ENCODE measurements at places on chromosomes 1 and 21. TPM values are rescaled to one million over a fixed set of nuclear protein-coding genes. Genes with fewer than 3 reads are reported as not detected.

POU3F1 gene
- polyA plus RNA-seq = 0.05 TPM

TMEM269 gene
- 0.02 TPM for polyA plus RNA-seq

NES gene
- polyA plus RNA-seq = 0.06 TPM

LORICRIN gene
- not detected for polyA plus RNA-seq

ZSWIM5 gene
- polyA plus RNA-seq = 0.02 TPM

MROH9 gene
- polyA plus RNA-seq = not detected

DNA sequence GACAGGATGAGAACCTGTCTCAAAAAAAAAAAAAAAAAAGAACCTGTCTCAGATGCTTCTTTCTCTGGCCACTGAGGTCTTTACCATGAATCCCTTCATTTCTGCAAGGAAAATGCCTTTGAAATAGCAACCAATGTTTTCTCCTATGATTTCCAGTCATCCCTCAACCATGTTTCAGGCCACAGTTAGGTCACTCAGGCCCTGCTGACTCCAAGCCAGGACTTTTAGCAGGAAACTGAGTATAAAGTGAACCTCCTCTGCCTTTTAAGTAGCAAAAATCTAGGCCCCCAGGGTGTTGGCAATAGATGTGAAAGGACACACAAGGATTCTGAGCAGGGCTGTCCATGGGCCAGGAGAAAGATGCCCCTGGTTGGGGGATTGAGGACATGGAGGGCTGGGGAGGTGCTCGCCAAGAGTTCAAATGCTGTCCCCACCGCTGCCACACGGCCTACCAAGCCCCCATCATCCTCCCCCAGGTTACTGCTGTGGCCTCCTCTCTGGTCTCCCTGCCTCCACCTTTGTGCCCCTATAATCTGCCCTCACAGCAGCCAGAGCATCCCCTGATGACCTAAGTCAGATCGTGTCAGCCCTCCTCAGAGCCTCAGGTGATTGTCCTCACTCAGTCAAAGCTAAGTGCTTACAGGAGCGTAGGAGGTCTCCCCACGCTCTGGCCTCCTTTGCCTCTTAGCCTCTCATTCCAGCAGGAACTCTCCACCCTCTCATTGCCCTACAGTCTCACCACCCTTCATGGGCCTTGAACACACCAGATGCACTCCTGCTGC, 54.6 kb downstream of the MATN1 start:
- DNase-seq = no peak

DNA sequence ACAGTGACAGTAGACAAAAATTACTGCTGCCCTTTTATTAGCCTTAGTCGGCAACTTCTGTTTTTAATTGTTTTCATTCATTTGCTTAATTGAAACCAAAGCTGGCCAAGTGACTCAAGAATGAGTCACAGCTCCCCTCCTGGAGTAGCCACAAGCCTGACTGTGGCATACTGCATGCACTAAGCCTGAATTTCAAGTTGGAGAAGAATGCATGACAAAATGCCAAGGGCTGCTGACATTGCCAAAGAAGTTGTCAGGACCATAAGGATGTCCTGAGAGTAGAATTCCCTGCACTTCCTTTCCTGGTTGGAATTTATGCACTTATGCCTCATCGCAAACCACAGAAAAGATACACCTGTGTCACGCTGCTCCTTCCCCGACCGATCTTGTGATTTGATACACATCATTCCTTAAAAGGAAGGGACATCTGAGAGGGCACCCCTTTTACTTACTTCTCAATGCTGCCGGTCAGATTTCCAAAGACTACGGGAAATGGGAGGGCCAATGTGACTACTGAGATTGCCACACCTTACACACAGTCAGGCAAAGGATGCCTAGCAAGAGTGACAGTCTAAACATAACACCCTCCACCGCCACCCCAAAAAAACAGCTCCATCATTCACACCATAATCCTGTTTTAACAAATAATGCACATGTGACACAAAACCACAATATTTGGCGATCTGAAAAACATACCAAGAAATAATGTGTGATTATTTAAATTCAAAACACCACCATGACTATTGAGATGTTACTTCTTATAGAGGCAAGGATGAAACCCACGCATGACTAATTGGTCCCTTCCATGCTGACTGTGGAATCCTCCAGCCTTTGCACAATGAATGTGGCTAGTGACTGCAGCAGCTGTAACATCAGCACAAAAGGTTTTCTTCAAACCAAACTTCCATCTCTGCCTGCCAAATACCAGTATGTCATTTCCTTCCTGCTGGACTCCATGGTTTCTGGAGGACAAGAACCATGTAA, 28.2 kb downstream of the VAV3 start:
- peak; percentile 97 for DNase-seq

DNA sequence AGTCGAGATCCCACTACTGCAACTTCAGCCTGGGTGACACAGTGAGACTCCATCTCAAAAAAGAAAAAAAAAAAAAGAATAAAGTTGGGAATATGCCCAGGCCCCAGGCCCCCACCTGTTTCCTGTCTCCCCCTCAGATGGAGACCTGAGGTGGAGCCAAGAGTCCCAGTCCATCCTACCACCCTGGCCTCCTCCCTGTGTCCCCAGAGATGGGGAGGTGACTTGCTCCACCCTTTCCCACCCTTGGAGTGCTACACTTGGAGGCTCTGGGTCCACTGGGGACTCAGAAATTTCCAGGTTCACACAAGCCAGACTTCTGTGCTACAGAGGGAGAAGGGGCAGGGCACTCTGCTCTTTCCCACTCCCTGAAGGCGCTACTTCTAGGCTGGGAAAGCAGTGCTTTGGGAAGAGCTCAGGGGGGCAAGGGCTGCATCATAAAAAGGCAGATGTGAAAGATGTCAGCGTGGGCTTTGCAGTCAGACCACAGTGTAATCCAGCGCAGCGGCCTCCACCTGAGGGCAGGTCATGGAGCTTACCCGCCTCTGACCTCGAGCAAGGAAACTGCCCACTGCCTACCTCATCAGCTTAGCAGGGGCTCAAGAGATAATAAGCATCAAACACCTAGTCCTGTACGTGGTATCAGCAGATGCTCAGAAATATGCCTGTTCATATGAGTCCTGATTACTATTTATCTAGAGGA, 13.4 kb downstream of the TMEM63A start:
- no peak for DNase-seq

GRCh38 chr1:221308534-221309511, 429.6 kb downstream of the HLX start:
- peak; percentile 8 for DNase-seq

- DNase-seq = peak; percentile 80
These were observed 19.7 kb upstream of the EPS8L3 start for GRCh38 chr1:109783436-109783835.

DNA sequence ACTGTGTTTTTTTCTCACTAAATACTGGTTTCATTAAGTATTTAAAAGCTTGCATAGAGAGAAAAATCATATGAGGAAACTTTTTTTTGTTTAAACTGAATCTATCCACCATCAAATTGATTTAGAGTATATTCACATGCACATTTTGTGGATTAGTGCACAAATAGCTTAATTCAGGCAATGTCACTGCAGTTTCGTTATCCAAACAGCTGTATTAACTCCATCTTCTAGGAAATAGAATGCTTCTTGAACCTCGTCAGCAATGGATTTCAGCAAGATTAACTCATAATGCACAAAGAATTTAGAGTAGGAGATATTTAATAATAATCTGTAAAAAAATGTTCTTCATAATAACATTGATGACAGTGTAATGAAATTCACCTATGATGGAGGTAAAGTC, 37.5 kb downstream of the NEXN start:
- DNase-seq = no peak

DNA sequence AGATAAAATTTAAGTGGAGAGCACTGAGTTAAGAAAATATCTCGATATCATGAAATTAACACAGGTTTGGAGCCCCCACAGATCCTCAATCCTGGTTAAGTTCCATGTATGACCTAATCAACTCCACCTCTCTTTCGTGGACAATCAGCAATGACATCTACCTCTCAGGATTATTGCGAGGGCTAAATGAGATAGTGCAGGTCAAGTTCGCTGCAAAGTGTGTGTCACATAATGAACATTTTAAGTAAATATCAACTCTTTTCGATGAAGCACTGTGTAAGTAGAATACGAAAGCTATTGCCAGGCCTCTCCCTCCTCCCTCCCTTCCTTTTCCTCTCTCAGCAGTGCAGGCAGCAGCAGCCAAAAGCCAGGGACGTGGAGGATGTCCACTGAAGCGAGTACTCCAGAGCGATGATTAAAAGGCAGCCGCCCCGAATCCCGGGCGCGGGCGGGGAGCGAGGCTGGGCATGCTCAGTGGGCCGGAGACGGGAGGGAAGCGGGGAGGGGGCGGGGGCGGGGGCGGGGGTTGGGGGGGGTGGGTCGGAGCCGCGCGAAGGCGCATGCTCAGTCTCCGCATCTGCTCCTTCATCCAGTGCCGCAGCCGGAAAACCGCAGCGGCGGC, at the start of gene CAMSAP2:
CAMSAP2 (plus strand) TSS at position 567 of the 622 bp plus-strand sequence. CDS start 935 bp downstream, outside the sequence.
- DNase-seq = peak; percentile 85

DNA sequence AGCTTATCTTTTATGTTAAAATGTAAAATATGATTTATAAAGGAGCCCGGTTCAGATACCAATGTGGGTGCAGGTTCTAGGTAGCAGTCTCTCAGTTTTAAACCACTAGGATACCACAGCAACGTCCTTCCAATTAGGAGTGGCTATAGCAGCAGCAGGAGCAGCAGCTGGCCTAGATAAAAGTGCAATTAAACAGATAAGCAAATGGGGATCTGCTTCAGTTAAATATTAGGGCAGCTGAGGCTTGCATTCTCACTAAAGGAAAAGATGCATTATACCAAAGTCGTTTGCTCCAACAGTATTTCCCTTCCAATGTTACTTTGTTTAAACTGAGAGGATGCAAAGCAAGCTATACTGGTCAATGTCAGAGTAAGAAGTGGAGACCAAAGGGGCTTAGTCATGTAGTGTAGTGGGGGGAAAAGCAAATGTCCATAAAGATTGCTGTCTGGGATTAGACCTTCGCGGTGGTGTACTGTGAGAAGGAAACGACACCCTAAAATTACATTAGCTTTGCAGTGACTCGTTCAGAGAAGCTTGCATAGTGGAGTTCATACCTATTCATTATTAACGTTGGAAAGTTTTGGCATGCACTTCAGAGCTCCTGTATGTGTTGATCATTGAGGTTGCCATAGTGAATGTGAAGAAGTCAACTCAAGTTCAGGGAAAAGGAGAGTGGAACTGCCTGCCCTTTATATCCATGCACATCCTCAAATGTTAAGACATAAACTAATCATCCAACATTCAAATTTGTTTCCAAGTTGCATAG, 272.2 kb downstream of the VAV3 start:
- peak; percentile 43 for DNase-seq

GRCh38 chr1:14627608-14628489, 29.4 kb downstream of the KAZN start:
- DNase-seq = no peak

DNA sequence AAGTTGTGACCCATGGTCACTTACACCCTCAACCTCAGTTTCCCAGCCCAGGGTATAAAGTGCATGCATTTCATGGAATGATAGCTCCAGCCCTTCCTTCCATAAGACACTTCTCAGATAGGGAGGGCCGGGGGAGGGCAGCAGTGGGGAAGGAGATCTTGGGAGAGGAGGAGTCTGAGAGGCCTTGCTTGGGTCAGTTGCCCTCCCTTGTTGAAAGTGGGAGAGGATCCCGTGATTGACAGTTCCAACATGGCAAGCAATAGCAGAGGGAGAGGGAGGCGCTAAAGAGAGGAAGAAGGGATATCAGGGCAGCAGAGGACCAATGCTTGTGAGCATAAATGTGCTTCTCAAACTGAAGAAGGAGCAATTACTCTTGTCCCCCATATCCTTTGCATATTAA, 244.4 kb downstream of the CHRM3 start:
- no peak for DNase-seq

DNA sequence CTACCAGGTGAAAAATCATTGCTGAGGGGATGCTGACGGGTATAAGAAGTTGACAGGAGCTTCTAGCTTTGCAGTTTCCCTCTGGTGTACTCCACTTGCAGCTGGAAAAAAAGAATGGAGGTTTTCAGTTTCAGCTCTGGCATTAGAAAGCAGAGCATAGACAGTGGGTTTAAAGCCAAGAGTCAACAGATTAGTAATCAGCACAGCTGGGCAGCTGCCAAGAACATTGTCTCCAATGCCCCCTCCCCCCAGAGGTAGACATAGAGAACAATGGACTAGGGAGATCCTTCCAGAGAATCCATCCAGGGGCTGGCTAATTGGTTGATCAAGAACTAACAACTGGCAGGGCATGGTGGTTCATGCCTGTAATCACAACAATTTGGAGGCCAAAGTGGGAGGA, 10.1 kb upstream of the ZBTB8B start:
- DNase-seq = peak; percentile 30

GRCh38 chr1:206699000-206699586, 14.4 kb downstream of the MAPKAPK2 start:
- no peak for DNase-seq

GRCh38 chr1:33928251-33928650, 64.4 kb downstream of the HMGB4 start:
- no peak for DNase-seq

DNA sequence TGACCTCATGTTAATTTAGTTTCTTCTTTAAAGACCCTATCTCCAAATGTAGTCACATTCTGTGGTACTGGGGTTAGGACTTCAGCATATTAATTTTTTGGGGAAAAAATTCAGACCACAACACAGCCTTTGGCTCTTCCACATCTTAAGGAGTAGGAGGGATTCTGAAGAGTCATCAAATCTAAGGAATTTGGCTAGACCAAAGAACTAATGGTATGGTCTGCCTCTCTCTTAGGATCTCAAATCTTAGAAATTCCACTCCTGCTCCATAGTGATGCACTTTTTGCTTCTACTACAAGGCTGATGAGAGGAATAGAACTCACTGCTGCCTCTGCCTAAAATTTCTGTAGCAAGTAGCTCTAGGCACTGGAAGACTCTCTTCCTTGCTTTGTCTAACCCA, 80.5 kb downstream of the NGF start:
- DNase-seq = no peak

DNA sequence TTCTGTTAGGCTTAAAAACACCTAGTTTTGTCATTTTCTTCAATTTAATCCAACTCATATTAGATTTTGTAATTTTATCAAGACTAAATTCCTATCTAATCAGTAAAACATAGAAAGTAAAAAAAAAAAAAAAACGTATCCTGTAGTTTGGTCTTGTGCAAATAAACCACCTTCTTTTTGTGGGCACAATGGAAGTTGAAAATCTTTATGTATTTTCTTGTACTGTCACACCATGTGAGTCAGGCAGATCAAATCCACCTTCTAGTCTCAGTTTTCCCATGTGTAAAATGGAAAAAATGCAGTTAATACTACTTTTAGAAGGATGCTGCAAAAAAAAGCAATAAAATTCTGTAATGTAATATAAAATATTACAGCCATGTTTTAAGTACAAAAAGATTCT, 129.8 kb downstream of the CYYR1 start:
- DNase-seq = no peak

- no peak for DNase-seq
These were observed 196.1 kb upstream of the VAMP3 start for GRCh38 chr1:7575041-7575400.

Data from mammary epithelial cell (primary cell).